ENCODE measurements at places on chromosomes 4 and X.
A peak's percentile ranks its signal among the peaks of the same experiment; 100 is the strongest.

GRCh38 chrX:703866-704265 lies 73.3 kb downstream of the SHOX start:
- DNase-seq: no peak

DNA sequence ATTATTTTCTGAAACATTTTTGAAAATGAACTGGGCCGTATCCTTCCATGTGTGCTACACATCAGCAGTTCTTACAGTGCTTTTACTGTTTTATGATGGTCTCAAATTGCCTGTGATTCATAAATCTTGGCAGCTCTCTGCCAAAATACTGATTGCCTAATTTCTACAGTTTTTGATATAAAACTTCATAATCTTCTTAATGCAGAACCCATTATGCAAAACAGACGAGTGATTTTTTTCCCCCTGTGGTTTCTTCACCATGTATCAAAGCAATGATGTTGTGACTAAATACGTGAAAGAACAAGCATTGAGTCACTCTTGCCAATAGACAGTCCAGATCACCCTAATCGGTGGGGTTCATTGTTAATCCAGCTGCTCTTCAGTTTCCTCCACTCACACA lies 156.4 kb upstream of the WDR1 start:
- DNase-seq: no peak

DNA sequence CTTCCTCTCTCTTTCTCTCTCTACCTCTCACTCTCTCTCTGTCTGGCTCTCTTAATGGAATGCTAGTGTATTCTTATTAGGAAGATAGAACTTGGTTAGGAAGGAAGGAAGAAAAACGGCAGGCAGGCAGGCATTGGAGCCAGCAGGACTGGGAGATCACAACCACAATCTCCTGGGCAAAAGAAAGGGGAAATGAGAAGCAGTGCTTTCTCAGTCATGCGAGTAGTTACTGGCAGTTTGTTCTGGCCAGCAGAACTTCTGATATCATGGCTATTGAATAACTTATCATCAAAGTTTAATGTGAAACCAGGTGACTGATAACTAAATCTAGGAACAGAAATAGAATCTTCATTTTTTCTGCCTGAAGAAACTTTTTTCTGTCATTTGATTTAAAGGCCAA lies 60.9 kb upstream of the PAGE1 start:
- DNase-seq: no peak

DNA sequence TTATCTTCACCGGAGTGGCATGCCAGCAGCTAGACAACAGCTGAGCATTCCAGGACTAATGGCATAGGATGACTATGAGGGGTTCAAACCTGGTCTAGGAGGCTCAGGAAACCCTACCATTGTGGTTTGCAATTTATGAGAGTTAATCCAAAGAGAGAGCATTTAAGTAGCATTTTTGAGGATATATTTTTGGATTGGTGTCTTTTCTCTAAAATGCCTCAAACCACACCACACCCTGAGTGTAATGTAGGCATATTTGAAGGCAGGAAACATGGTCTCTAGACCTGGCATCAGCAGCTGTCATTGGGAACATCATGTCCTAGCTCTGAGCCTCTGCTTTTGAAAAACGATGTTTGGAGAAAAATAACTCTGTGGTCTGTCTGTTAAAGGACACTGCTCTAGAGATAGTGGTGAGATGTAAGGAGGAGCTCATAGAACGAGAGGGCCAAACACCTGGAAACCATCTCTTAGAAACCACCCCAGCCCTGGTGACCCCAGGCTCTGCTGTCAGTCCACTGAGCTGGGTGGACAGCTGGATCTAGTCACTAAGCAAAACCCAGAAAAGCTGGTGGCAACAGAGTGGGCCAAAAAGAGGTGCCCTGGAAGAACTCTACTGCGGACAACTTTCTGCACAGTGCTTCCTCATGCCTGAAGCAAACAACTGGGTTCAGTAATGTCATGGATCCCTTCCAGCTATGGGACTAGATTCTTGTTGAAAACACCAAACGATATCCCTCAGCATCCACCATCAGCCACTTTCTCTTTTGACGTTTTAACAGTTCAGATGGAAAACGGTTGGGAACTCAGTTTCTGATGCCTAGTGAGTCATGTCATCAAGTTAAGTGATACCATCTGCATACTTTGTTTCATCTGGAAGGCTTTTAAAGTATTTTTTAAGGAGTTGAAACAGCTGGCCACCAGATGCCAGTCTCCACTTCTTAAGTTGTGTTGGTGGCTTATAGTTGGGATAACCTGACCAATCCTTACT lies 100.2 kb upstream of the C1QTNF7 start:
- DNase-seq: no peak

GRCh38 chr4:25032126-25032525 lies 1.4 kb upstream of the LGI2 start:
- no peak for DNase-seq

- DNase-seq: no peak
Observed at GRCh38 chr4:67746797-67747495, 7.2 kb downstream of the GNRHR start.

DNA sequence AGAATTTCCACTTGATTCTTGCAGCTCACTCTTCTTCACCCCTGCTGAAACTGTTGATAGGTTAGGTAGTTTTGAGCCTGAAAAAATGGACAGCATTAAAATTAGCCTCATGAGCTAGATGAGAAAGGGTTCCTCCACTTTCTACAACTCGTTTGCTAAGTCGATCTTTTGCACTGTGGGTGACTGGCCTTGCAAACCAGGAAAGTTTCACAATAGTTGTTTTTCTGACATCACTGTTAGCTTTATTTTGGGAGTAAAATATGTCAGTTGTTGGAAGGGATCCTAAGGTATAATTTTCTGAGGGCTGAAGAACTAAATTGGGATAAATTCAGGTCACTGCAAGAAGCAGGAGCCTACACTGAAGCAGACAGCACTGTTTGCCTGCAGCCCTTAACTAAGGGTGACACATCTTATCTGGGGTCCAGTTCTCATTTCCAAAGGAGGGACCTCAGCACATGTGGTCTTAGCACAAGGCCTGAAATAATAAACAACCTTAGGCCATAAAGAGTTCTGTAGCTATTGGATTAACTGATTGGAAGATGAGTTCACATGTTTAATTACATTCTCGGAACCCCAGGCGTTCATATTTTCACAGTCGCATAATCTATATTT lies 29.1 kb downstream of the ANAPC4 start:
- DNase-seq: no peak

DNA sequence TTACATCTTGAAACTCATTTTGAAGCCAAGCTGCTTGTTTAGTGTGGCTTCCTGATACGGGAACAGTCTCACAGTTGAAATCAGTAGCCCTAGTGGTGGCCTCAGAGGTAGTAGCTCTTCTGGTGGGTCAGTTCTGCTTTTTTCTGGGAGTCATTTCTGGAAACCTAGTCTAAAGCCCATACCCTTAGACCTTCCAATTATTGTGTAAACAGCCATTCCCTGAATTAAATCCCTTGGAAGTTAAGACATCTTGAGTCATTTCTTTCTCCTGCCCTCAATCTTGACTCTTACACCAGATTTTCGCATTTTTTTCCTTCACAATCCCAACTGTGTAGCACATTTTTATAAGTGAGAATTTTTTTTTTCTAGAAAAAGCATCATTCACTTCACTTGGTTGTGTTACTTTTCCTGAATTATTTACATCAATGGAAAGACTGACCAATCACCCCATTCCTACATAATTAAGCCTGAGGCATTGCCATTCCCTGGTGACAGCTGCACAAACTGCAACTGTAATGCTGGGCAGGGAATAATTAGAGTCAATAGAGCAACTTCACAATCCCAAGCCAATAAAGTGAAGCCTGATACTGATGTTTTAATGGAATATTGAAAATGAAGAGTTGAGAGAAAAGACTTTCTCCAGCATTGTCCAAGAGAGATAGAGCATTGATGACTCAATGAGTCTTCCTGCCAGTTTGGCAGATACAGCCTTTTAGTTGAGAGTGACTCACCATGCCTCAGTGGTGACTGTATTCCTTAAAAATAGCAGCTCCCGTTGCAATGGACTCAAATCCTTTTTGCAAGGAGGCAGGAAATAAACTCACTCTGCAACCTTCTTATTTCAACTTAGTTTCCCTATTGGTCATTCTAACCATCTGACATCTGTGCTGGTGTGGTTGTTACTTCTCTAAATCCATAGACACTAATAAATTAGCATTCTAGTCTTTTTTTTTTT lies 13.0 kb upstream of the SEPSECS start:
- peak; percentile 8 for DNase-seq

DNA sequence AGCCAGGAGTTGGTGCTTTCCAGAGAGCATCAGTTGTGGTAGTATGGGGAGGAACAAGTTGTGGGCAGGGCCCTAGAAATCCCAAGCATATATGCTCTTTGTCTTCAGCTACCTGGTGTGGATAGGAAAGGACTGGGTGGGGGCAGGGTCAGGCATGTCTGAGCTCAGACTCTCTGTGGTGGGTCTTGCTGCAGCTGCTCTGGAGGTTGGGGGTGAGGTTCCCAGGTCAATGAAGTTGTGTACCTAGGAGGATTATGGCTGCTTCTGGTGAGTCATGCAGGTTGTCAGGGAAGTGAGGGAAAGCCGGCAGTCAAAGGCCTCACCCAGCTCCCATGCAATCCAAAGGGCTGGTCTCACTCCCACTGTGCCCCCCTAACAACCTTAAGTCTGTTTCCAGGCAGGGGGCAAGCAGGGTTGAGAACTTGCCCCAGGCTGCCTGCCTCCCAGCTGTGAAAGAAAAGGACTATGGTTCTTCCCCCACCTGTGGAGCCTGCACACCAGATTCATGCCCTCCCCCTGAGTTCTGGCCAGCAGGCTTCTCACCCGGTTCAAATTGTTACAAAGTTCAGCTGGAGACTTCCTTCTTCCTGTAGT lies 30.4 kb upstream of the QRFPR start:
- no peak for DNase-seq

DNA sequence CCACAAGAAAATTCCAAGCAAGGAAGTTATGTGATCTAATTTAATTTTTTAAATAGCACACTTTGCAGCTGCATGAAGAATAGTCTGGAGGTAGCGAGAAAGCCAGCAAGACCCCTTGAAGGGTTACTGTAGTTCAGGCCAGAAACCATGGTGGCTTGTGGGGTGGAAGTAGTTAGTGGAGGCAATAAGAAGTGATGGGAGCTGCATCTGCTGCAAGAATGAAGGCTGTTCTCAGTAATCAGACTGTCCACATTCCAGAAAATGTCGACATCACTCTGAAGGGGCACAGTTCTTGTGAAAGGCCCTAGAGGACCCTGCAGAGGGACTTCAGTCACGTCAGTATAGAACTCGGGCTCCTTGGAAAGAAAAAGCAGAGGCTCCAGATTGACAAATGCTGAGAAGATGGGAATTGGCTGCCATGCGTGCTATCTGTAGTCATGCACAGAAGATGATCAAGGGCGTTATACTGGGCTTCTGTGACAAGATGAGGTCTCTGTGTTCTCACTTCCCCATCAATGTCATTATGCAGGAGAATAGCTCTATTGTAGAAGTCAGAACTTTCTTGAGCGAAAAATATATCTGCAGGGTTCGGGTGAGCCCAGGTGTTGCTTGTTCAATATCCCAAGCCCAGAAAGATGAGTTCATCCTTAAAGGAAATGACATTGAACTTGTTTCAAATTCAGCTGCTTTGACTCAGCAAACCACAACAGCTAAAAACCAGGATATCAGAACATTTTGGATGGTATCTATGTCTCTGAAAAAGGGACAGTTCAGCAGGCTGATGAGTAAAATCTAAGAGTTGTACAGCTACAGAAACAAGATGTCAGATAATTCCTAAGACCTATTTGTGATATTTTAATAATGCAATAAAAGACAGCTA lies 254.2 kb downstream of the CBR4 start:
- DNase-seq: no peak

Data from nucleus accumbens (tissue), 56 donors.